ENCODE measurements at places on chromosomes 2 and 18.
A peak's percentile ranks its signal among the peaks of the same experiment; 100 is the strongest.

DNA sequence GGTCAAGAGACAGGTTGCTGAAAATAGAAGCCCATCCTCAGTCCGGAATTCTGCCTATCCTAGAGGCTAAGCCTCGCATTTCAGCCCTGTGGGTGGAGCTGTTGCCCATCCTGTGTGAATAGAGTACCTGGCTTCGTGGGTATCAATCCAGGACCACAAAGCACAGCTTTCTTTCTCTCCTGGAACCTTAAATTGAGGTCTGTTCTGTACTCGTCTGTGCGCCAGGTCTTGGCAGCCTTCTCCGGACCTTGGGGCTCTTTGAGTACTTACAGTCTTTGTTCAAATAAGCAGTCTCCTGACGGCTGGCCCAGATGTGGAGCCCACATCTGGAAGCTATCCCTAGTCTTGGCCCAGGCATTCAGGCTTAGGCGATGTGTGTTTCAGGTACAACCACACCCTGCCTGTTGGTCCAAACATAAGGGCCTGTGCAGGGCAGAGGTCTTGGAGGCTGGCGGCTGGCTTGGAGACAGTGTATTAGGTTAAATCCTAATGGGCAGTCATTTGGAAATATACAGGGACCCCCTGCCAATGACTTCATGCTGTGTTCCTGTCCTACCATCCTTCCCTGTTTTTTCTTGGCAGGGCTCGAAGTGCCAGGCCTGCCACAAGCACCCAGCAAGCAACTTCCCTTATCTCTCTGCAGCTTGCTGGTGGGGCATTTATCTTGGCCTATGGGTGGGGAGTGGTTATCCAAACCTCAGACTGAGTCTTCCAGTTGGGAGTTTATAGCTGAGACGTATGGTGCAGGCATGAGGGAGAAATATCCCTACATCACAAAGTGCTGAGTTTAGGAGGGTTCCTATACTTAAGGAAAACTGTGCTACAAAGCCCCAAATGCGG lies 294.1 kb downstream of the BCL2 start:
- peak; percentile 9 for DNase-seq

DNA sequence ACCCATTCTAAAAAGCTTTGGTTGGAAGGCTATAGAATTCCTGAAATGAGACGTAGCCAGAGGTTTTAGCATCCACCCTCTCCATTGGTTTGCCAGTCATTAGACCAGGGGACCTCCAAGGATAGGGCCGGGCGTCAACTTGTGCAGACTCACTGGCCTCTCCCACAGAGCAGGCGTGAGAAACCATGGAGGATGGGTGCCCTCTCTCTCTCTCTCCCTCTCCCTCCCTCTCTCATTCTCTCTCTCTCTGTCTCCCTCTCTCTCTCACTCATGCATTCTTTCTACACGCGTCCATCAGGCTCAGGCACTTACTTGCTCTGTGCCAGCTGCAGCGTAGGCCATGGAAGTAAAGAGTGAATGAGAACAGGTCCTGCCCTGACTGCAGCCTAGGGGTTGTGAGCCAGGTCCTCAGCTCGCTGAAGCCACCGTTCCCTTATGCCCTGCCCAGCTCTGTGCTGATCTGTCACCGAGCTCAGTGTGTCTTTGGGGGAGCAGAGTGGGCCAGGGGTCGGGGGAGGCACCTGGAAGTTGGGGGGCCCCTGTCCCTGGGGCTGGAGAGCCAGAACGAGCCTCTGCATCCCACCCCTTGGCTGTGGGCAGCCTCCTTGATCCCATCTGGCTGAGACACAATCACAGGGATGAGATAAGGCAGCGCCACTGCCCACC lies 304.4 kb upstream of the HS6ST1 start:
- no peak for DNase-seq

DNA sequence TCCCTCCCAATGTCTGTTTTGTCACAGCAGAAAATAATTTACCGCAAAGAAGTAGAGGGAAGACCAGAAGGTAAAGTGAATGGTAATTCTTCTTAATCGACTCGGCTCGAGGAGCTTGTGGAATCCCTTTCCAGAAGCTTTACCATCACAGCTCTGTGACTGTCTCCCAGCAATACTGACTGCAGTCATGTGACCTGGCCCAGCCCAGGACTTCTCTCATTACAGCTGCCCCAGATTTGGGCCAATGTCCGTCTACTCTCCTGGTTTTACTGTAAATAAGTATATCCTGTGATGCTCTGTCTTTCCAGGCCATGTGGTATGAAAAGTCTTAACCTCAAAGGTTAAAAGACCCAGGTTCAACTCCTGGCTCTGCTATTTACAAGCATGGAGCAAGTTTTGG lies 18.9 kb upstream of the ELOA2 start:
- no peak for DNase-seq

- DNase-seq = no peak
Observed at GRCh38 chr18:60554967-60555366, 182.4 kb upstream of the MC4R start.

DNA sequence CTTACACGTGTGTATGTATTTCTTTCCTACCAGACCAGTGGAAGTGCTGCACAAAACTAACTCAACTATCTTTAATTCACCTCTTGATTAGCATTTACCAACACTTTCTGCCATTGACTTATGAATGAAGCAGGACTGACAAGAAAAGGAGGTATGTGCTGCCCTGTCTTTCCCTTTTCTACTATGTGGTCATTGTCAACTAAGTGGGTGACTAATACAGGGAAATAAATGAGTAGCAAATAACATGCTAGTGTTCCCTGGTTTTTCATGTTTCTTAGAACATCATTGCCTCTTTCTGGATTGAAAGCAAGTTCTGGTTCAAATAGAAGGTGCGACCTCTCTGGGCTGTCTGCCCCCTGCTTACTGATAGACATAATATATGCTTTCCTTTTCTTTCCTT lies 58.0 kb downstream of the LINC00305 start:
- DNase-seq = no peak

- no peak for DNase-seq
Observed at GRCh38 chr18:78138983-78139496, 840.6 kb upstream of the SALL3 start.

DNA sequence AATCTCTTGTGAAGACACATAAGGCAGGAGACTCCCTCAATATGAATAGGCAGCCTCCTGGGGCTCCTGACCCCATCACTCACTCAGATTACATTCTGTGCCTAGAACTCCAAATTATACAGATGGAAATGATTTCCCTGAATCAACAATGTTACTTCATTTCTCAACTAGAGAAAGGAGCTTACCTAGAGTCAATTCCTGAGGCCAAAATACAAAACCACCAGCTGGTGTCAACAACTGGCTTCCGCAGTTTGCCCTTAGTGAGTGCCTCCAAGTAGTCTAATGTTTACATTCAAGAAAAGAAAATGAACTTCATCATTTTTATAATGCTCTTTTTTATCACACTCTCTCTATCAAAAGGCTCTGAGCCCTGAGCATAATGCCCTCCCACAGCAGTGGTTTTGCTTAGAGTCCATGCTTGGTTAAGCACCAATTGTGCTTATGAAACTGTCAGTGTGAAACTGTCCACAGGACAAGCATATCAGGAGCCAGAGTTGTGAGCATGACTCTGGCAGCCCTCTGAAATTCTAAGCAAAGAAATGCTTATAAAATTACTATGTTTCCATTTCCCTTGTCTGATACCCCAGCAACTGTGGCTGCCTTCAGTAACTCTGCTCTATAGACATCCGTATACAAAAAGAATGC lies 305.7 kb upstream of the PKDCC start:
- DNase-seq = no peak

GRCh38 chr2:27025861-27026851 lies 6.6 kb upstream of the TMEM214 start:
- no peak for DNase-seq

DNA sequence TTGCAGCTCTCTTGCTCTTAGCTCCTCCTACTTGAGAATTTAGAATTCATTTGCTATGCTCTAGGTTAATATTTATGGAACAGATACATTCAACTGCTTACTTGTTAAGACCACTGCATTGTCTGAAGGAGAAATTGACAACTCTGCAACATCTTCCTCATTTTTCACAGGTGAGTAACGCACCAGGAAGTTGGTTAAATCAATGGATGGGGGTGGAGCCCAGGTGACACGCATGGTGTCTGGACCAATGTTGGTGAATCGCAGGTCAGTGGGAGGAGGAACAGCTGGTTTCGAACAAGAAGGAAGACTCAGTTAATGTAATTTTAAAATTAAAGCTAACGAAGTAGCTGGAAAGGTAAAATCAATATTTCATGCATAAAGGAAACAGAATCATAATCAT lies 44.3 kb downstream of the FN1 start:
- DNase-seq = no peak

GRCh38 chr2:127695491-127696472 lies 5.5 kb upstream of the SFT2D3 start:
- no peak for DNase-seq

DNA sequence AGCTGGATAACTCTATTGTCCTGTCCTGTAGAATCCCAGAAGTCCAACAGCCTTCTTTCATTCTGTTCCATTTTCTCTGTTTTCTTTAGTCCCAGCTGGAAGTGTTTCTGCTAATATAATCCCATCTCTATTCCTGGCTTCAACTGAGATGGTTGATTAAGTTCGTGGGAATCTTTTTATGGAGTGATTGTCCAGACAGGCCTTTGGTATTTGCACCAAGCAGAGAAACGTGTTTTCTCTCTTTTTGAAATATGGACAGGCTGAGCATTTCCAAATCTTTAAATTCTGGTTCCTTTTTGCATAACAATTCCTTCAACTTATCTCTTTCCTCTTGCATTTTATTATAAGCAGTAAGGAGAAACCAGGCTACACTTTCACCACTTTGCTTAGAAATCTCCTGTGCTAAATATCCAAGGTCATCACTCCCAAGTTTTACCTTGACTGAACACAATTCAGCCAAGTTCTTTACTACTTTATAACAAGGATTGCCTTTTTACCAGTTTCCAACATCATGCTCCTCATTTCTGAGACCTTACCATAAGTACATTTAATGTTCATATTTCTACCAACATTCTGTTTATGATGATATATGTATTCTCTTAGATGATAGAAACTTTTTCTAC lies 108.8 kb downstream of the ZFP36L2 start:
- DNase-seq = no peak

- no peak for DNase-seq
Observed at GRCh38 chr2:120605231-120605935, 130.3 kb upstream of the GLI2 start.

- DNase-seq = peak; percentile 21
Observed at GRCh38 chr2:32632089-32632488, 4.2 kb downstream of the TTC27 start.
